Stimulated activated CD4-positive, alpha-beta T cell treated with anti-CD3 and anti-CD28 coated beads, Interleukin-1b, Interleukin-23, amount 100 ng/mL, for 24 hours (primary cell): ENCODE measurements at places on chromosomes 13 and 19.

DNA sequence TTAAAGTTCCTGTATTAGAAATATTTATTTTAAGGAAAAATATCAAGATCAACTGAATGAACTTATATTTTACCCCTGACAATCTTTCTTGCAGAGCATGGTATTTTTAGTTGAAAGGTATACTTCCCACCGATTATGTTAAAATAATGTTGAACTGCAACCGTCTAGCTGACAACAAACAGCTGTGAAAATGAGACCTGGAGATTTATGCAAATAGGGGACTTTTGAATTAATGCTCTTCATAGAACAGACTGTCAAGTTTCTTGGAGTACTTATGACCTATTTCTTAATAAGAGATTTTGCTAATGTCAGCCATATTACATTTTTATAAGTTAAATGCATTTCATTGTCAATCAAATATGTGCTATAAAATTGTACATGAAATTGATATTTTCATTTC, 210.9 kb downstream of the NALCN start:
- DNase-seq = no peak

DNA sequence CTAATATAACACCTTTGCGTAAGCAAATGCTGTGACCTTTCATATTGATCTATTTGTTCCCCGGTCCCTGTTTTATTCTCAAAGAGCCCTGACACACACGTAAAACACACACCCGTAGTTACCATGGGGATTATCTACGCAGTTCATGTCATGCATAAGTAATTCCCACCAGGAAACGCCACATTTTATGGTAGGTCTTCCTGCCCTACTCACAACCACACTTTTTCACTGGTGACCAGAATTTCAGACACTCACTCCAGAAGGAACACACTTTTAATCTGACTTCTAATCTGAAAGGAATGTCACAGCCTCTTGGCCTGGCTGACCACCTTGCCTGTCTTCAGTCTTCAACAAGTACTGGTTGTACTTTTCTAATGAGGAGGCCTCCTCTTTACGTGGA, 46.8 kb downstream of the SLC7A1 start:
- DNase-seq = no peak

DNA sequence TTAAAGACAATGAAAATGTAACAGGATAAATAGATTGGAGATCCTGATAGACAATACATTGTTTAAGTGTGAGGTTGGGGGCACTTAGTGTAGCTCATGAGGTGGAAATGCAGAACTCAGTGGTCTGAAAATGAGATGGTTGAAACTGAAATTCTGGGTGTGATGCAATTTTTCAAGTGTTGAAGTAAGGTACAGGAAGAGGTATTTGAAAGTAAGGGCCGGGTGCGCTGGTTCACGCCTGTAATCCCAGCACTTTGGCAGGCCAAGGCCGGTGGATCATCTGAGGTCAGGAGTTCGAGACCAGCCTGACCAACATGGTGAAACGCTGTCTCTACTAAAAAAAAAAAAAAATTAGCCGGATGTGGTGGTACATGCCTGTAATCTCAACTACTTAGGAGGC, 113.0 kb downstream of the UFM1 start:
- DNase-seq = no peak

- no peak for DNase-seq
These were observed 234.3 kb downstream of the LMO7 start for GRCh38 chr13:75870397-75870903.

DNA sequence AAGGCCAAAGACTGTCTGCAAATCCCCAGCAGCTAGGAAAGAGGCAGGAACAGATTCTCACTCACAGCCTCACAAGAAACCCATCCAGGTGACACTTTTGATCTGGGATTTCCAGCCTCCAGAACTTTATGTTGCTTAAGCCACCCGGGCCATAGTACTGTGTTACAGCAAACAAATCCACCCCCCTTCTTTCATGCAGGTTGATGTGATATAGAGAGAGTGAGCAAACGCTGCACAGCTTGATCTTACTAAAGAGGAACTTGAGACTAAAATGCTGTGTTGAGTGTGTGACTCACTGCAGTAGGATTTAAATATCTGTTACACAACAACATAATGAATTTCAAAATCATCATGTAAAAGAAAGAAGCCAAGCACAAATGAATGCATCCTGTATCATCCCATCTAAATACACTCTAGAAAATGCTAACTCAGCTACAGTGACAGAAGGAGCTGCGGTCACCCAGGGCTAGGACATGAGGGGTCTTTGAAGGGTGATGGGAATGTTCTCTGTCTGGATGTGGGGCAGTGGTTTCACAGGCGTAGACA, 32.2 kb downstream of the RCBTB2 start:
- no peak for DNase-seq

GRCh38 chr19:46493236-46494145, 2.2 kb downstream of the PNMA8B start:
- no peak for DNase-seq

- DNase-seq = no peak
These were observed 33.2 kb downstream of the KDM4B start for GRCh38 chr19:5002143-5002542.

- DNase-seq = no peak
These were observed 574.4 kb upstream of the SLC10A2 start for GRCh38 chr13:103640606-103641005.

- DNase-seq = no peak
These were observed 2.7 kb upstream of the ZBTB7A start for GRCh38 chr19:4069331-4069959.

DNA sequence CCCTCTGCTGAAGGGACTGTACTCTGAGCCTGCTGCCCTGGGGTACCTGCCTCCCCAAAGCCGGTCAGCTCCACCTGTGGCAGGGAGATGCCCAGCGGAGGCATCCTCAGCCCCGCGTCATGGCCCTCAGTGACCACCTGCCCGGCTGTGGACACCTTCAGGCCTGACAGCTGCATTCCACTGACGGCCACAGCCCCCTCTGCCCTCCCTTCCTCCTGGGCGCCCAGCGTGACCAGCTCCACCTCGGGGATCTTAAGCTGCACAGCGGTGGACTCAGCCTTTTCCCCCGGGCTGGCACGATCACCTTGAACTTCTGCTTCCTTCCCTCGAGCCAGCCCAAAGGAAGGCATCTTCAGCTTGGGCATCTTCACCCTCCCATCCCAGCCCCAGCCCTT, 4.8 kb upstream of the HIPK4 start:
- DNase-seq = no peak

GRCh38 chr19:10946958-10947657, 13.7 kb upstream of the SMARCA4 start:
- DNase-seq = no peak

GRCh38 chr19:43699506-43700394, 16.1 kb upstream of the IRGC start:
- DNase-seq = no peak

GRCh38 chr13:49097374-49097773, 121.7 kb downstream of the FNDC3A start:
- no peak for DNase-seq

GRCh38 chr13:113938716-113939115, 35.2 kb downstream of the C13orf46 start:
- DNase-seq = no peak
